ENCODE measurements at places on chromosomes 4 and X. TPM values are rescaled to one million over a fixed set of nuclear protein-coding genes. Genes with fewer than 3 reads are reported as not detected.

SMR3B gene
- not detected for total RNA-seq

NUDT10 gene
- total RNA-seq = 0.99 TPM

TCEAL7 gene
- not detected for total RNA-seq

SMIM31 gene
- total RNA-seq = not detected

TMPRSS11D gene
- total RNA-seq = not detected

SPCS3 gene
- total RNA-seq = 200 TPM

KLF8 gene
- 2.8 TPM for total RNA-seq

UBQLN2 gene
- total RNA-seq = 46.3 TPM

F11 gene
- not detected for total RNA-seq

TCEAL9 gene
- total RNA-seq = 1.2 TPM

MAGEA4 gene
- total RNA-seq = not detected

NRK gene
- total RNA-seq = not detected

NKX3-2 gene
- total RNA-seq = not detected

DKK2 gene
- not detected for total RNA-seq

SASH3 gene
- 286 TPM for total RNA-seq

IL9R gene
- 66.8 TPM for total RNA-seq

EMCN gene
- not detected for total RNA-seq

FMR1NB gene
- total RNA-seq = not detected

KIT gene
- total RNA-seq = 5.4 TPM

ZMAT1 gene
- total RNA-seq = 3.9 TPM

XAGE1A gene
- not detected for total RNA-seq

ALB gene
- total RNA-seq = not detected

RAI2 gene
- not detected for total RNA-seq

DACH2 gene
- total RNA-seq = not detected

FRMPD4 gene
- total RNA-seq = not detected

HSD17B13 gene
- 0.16 TPM for total RNA-seq

GAGE12E gene
- not detected for total RNA-seq

PRRG1 gene
- total RNA-seq = not detected

DHX15 gene
- total RNA-seq = 193 TPM

MSX1 gene
- not detected for total RNA-seq

NUDT11 gene
- 0.47 TPM for total RNA-seq

TLR3 gene
- 0.70 TPM for total RNA-seq

SMARCA1 gene
- total RNA-seq = not detected

USP26 gene
- not detected for total RNA-seq

TASL gene
- total RNA-seq = 3.0 TPM

MYOZ2 gene
- total RNA-seq = not detected

AMOT gene
- 0.31 TPM for total RNA-seq

BCORL1 gene
- total RNA-seq = 9.7 TPM

ENAM gene
- total RNA-seq = not detected

SMIM10 gene
- 0.52 TPM for total RNA-seq
